ENCODE measurements at places on chromosomes 2 and 18.

GRCh38 chr18:35786365-35787042 lies 186.0 kb upstream of the RMP24 start:
- DNase-seq, result no peak

DNA sequence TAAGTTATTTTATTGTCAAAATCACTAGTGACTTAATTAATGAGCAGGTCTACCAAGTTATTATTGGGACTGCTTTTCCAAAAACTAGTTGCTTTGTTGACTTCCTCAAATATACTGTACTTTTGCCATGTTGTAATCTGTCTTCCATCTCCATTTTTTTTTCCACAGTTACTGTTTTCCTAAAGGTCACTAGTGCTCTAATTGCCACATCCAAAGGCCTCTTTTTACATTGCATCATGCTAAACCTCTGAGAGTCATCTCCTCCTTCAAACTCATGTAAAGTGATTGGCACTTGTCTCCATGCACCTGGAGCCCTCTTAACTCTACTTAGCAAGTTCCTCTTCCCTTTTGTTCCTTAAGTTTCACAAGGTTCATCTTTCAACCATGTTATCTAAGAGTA lies 11.8 kb downstream of the PMAIP1 start:
- peak; percentile 75 for DNase-seq

DNA sequence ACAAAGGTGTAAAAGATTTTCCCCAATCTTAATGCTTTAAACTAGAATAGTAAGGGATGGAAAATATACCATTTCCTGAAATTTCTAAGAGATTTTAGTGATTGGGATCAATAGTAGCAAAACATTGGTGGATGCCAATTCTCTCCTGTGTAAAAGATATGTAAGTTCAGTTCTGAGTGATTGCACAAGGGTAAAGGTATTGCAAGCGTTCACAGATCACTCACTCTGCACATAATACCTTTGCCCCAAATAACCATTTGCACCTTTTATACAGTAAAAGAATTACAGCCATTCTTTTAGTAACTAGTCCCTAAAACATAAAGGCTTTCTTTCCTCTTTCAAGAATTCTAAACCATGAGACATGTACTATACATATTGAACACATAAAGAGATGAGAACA lies 13.0 kb upstream of the ZCCHC2 start:
- no peak for DNase-seq

GRCh38 chr2:38509314-38509946 lies 93.3 kb downstream of the HNRNPLL start:
- DNase-seq, result no peak

- no peak for DNase-seq
Measured at GRCh38 chr2:40363631-40364030, 88.3 kb downstream of the SLC8A1 start.
